ENCODE measurements at places on chromosomes 16 and 17.

GRCh38 chr17:72034000-72034399 is 86.8 kb upstream of the SOX9 start:
- DNase-seq: no peak

DNA sequence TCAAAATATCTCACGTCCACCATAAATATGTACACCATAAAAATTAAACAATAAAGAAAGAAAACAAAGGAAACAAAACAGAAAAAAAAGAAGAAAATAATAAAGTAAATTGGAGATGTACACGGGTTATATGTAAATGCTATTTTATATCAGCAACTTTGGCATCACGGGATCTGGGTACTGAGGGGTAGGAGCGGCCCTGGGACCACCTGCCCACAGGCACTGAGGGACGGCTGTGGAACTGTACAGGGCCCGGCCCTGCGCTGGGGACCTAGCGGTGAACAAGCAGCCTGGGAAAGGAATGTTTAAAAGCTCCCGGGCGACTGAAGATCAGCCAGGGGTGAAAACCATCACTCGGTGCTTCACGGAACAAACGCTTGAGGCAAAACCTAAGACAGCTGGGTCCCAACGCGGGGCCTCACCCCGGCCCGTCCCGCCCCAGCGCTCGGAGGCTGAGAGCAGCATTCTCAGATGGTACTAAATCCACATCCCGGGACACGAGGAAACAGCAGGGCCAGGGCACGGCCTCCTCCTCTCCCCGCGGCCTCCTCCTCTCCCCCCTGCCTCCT is 31.2 kb downstream of the NXN start:
- no peak for DNase-seq

GRCh38 chr17:33164169-33164881 is 128.8 kb downstream of the ASIC2 start:
- DNase-seq: no peak

- DNase-seq: no peak
These were observed 29.3 kb upstream of the KDM8 start for GRCh38 chr16:27174007-27174406.

DNA sequence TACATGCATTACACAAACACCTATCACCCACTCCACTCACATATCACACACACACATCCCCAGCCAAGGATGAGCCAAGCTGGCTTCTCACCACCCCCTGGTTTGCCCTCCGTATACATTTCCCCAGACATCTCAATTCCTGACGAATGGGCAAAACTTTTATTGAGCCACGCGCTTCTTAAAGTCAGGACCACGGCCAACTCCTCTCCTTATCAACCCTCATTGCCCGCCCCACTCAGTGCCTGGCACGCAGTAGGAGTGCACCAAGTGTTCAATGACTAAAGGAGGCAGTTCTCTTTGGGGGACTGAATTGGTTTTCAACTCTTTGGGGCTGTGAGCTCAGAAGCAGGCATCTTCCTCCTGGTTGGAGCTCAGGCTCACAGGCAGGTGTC is 22.5 kb upstream of the C16orf78 start:
- DNase-seq: no peak

GRCh38 chr17:36183001-36183971 is 6.8 kb upstream of the TBC1D3B start:
- peak; percentile 59 for DNase-seq

GRCh38 chr17:43719578-43719977 is 39.0 kb downstream of the SOST start:
- no peak for DNase-seq

GRCh38 chr17:38440614-38441397 is 12.5 kb downstream of the ARHGAP23 start:
- no peak for DNase-seq

- no peak for DNase-seq
These were observed 53.9 kb upstream of the TMC5 start for GRCh38 chr16:19363740-19364139.

- DNase-seq: no peak
These were observed 139.4 kb upstream of the IRX6 start for GRCh38 chr16:55184619-55185018.

DNA sequence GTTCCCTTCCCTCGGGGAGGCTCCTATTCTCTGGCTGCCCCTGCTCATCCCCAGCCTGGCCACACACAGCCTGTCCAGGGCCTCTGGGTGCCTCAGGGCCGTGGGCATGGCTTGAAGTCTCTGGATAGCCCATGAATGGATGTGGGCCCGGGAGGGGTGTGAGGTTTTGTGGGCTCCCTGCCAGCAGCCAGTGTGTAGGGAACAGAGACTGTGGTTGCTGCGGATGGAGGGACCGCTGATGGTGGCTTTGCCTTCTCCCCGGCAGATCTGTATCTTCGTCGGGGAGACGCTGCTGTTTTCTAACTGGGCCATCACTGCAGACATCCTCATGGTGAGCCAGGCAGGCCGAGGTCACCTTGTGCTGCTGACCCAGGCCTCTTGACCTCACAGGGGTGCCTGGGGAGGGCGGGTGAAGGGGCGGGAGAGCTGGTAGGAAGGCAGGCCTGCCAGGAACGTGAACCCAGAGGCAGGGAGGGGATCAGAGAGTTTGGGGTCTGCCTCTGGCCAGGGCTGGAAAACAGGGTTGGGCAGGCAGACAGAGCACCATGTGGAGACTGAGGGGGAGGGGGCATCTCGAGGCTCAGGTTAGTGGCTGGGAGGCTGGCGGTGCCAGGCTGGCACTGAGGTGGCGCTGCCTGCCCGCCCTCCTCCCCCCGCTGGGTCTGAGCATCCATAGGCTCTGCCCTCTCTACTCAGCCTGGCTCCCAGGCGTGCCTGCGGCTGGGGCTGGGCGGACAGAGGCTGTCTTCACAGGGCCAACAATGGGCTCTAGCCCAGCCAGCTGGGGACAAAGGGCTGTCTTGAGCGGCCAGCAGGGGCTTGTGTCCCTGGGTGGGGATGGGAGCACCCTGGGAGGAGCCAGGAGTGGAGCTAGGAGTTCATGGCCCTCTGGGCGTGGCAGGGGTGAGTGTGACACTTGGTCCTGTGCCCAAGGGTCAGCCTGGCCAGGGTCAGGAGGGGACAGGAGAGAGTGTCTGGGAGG is 21.4 kb downstream of the MYBBP1A start:
- no peak for DNase-seq

GRCh38 chr17:34485999-34486398 is 93.4 kb upstream of the TMEM132E start:
- no peak for DNase-seq

DNA sequence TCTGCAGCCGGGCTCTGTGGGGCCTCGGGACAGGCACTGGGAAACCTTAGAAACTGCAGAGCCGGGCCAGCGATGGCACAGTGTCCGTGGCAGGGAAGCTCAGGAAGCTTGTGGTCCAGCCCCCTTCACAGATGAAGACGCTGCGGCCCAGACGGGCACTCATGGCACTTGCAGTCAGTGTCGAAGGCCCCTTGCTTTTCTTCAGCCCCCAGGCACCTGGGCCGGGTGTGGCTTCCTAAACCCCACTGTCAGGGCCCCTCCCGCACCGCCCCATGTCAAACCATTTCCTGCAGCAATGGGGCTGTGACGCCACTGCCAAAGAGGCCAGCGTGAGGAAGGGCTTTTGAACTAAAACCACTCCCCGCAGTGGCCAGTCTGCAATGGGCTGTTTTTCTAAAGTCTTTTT is 164.0 kb downstream of the LAT start:
- no peak for DNase-seq

DNA sequence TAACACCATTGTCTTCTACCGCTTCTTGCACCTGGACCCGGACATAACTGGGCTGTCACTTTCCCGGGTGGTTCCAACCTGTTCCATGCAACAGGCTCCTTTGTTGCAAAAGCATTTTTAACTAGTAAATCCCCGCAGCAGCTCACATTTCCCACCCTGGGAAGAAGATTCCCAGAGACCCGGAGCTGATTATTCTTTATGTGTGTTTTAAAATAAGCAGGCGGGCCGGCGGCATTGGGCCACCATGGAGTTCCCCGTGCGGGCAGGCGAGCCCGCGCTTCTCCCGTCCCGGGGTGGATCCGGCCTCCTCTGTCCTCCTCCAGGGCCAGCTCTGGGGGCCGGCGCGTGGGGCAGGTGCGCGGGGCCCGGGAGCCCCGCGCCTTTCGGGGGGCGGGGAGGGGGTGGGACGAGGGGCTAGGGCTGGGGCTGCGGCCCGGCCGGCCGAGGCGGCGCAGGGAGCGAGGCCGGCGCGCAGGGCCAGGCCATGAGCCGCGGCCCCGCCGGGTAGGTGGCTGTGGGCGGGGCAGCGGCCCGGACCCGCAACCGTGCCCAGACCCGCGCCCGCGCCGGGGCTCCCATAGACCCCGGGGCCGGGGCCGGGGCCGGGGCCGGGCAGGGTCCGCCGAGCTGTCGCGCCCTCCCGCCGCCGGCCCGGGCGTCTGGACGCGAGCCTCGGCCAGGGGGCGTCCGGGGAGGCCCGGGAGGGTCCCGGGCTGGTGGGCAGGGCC is 1.7 kb downstream of the CRAMP1 start:
- peak; percentile 11 for DNase-seq

DNA sequence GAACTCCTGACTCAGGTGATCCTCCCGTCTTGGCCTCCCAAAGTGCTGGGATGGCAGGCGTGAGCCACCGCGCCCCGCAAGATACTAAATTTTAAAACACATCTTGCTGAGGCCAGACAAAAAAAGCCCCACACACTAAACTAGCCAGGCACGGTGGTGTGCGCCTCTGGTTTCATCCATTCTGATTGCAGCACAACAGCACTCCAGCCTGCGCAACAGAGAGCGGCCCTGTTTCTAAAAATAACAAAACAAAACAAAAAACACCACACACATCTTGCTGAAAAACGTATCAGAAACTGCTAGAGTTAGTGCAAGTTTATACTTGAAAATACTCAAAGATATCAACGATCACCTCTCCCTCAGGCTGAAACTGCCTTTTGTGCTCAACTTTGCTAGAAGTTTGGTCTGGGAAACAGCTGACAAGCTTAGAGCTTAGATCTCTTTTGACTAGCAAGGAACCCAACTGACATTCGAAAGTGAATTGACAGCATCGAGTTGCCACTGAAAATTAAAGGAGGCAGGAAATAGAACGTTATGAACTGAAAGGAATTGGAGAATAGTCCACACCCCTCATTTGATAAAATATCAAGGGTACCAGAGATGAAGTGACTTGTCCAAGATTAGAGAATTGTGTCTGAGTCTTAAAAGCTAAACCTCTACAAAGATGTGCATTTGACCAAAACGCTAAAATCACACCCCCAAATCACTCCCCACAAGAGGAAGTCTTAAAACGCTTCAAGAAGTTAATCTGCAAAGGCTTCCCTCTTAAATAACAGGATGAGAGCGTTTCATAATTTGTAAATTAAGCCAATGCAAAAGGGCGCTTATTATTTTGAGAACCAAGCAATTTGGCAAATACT is 908 bp downstream of the COG4 start:
- no peak for DNase-seq

- no peak for DNase-seq
These were observed 63.5 kb upstream of the C17orf78 start for GRCh38 chr17:37312137-37312923.

DNA sequence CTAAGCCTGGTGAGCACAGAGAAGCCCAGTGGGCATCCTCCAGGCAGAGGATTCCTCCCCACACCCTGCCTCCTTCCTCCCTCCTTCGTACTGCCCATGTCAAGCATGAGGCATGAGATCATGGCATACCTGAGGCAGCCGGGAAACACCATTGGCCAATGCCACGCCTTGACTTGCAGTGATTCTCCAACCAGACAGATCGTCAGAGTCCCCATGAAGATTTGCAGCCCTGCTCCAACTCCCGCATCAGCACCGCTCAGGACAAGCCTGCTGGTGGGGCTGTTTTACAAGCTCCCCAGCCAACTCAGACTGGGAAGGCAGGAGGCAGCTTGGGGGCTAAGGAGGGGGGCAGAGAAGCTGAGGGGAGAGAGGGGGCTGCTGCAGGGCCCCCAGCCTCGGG is 2.9 kb upstream of the KRT16 start:
- no peak for DNase-seq

- no peak for DNase-seq
These were observed 40.5 kb upstream of the ACSF3 start for GRCh38 chr16:89052890-89053724.

DNA sequence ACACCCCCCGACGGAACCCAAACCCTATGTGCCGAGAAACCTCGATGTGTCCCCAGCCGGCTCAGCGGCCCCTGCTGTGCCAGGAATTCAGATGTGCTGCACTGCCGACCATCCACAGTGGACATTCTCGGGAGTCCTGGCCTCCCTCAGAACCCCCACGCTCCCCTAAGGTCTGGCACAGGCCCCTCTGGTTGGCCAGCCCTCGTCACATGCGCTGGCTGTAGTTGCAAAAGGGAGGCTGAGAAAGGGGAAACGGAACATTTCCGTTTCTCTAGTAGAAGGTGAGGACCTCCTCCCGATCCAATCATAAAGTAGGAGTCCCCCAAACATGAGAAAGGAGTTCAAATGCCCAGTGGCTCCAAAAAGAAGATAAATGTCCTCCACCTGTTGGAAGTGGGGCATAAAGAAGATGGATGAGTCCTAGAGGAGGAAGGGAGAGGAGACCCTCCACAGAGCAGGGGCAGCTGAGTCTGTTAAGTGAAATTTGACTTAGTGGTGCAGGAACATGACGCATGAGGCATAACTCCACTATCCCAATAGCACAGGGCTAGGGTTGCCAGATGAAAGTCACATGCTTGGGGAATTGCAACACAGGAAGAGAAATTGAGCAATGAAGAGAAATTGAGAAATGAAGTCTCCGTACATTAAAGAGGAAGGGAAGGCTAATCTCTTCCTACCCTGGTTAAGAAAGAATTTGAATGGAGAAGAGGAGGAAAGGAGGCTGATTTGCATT is 49.3 kb upstream of the WSB1 start:
- peak; percentile 62 for DNase-seq

- DNase-seq: no peak
These were observed 31.2 kb upstream of the HAPSTR1 start for GRCh38 chr16:9060225-9060624.

GRCh38 chr16:19127205-19127604 is 13.4 kb downstream of the ITPRIPL2 start:
- DNase-seq: no peak

DNA sequence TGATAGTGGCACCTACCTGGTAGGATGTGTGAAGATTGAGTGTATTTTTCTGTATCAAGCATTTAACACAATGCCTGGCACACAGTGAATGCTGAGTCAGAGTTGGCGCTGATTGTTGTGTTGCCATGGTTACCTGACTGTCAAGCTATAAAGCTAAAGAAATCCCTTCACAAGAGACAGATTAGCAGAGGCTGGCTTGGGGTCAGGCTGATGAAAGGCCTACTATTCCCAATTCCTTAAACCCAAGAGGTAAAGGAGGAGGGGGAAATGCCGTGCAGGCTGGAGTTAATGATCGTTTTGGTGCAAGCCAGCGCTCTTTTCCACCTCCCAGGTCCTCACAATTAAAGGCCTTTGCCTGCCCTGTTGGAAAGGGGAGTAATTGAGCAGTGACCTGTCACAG is 5.9 kb downstream of the CLEC19A start:
- DNase-seq: no peak

All from HTR-8/SVneo (cell line).